Suprapubic skin (tissue), 4 donors: ENCODE measurements at places on chromosomes 6 and 20.
A peak's percentile ranks its signal among the peaks of the same experiment; 100 is the strongest.

- no peak for DNase-seq
Measured at GRCh38 chr6:151749341-151749740, 58.1 kb upstream of the ESR1 start.

DNA sequence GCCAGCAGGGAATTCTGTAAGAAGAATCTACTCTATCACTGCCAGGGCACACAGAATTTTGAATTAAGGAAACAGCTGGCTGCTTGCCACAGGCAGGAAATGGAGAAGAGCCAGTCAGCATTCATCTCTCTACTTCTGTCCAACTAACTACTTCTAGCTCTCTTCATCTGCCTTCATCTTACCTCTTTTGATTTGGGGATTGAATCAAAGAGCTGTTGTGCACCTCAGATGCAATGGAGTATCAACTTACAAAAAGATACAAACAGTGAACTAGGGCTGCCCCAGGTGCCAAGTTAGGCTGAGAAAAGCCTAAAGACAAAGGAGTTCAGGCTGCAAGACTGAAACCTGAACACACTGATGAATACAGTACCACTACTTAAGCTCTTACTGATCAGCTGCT lies 82.0 kb downstream of the PTPRK start:
- DNase-seq = no peak

DNA sequence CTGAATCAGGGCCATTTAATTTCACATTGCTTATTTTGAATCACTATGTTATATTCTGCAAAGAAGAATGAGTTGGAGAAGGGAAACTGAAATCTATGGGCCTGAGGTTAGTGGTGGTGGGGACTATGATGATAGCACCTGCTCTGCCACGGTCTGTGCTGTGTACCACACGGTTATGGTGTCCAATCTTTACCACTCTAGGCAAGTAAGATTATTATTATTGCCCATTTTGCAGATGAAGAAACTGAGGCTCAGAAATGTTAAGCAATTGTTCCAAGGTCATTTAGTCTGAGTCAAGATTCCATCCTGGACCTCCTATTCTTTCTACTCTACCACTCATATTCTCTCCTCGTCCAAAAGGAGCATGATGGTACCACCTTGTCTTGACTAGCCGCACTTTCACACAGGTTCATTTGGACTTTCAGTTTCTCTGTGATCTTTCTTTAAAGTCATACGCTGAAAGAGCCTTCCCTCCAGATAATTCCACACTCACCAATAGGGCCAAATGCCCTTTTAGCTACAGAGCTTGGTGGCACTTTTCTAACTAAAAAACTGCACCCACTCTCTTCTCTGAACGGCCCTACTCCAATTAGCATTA lies 56.2 kb downstream of the GFOD1 start:
- no peak for DNase-seq

DNA sequence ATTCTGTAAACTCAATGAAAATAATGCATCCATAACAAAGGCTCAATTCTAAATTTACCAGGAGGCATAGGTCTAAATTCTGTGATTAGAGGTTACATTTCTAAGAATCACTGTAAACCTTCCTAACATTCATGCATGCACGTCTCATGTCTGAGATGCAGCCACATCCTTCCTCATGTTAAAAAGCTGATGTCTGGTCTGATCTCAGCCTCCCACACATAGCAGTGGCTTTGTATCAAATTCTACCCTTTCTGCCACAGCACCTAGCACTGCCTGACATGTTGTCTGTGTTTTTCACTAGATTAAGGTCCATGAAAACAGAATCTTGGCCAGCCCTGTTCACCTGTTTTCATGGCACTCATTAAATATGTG lies 171.1 kb downstream of the WDR27 start:
- DNase-seq = no peak

DNA sequence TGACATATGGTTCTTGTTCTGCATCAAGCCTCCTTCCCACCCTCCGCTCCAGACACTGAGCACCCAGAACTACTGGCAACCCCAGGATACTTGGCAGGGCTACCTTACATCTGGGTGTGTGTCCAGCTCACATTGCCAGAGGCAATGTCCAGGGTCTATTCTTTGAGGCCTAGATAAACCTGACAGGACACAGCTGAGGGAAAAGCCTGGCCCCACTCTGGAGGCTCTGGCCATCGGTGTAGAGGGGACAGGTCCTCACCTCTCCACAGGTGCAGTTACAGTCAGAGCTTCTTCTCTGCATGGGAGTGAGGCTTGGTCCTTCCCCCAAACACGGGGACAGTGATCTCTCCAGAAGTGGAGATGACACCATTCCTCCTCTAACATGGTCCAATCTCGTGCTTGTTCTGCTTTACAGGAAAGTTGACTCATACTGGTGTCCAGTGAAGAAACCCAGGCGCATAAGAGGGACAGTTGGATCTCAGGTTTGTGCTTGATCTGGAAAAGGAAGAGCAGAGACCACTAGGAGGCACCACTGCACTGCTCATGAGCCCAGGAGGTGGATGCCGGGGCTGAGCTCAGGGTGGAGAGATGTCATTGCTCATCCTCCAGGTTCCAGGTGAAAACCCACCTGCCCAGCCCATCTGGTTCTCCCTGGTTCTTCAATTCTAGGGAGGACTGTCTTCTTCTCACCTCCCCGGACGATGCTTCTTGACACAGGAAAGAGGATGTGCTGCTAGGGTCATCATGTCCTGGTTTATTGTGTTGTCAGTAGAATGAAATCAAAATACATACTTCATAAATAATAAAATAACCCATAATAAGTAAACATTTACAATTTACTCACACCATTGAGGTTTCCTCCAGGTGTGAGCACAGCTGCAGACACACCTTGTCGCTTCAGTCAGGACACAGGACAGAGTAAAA lies 14.7 kb downstream of the HLA-F start:
- DNase-seq = no peak

- peak; percentile 84 for DNase-seq
Measured at GRCh38 chr6:157823001-157823527, at the start of gene SNX9. SNX9 (plus strand) TSS chr6:157823246; CDS start chr6:157823435, 189 bp downstream.

GRCh38 chr6:132456700-132457143 lies 55.4 kb upstream of the MOXD1 start:
- DNase-seq = no peak

DNA sequence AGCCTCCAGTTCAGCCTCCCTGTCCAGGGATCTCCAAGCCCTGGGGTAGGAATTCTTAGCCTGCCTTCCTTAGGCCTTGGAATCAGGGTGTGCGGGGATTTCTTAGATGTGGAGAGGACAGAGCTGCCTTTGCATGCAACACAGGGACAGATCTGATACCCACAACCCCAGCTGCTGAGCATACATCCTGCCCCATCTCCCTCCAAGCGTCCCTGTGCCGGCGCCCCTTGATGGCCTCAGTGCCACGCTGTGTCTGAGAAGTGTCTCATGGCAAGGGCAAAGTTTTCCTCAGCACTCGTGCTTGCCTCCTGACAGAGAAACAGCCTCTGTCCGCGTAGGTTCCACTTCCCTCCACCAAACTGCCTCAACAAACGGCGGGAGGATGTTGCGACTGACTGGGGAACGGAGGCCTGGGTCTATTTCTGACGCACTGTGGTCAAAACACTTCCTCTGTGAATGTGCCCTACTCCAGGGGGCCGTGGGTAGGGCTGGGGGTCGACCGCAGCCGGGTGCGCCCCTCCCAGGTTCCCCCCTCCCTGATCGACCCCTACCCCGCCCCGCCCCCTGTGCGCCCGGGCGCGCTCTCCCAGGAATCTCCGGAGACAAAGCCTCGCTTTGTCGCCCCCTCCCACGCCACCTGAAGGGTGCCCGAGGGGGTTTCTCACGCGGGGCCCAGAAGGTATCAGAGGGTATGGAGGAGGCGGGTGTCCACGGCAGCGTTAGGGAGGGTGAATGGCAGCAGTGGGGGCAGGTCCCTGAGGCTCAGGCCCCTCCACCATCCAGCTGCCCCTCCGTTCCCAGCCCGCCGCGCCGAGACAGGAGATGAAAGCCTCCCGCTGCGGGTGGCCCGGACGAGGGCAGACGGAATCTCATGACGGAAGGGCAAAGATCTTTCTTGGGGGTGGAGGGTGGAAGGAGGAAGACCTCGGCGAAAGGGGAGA lies 806 bp downstream of the MICAL1 start:
- DNase-seq = peak; percentile 84

- DNase-seq = no peak
Measured at GRCh38 chr6:132391391-132392269, 9.6 kb downstream of the MOXD1 start.

GRCh38 chr20:62760856-62761758 lies 35.2 kb upstream of the MRGBP start:
- DNase-seq = no peak

- no peak for DNase-seq
Measured at GRCh38 chr6:137926207-137926731, 59.2 kb downstream of the TNFAIP3 start.

DNA sequence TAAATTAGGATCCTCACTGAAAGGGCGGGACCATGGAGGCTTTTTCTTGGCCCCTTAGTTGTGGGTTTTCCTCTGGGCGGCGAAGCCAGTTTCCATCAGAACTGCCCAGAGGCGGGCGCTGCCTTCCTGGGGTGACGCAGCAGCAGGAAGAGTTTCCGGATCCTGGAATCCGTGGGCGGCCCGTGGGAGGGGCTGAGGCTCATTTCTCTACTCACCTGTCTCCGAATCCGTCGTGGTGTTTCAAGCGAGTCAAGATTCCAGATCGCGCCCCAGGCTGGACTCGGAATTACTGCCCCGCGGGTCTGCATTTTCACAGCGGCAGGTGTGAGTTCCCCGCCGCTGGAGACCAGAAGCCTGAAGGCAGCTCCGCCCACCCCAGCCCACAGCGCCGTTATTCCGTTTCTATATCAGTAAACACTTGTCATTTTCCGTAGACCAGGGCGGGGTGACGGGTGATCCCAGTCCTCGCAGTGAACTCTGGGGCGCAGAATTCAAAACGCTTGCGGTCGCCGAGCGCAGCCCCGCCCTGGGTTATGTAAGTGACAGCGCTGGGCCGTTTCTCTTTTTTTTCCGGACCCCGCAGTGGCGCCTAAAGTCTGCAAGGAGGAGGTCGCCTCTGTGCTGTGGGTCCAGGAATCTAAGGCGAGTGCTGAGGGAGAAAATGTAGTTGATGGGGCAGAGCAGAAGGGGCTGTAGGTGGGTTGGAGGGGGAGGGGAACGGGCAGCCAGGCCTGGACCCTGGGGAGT lies 27.2 kb upstream of the POU5F1 start:
- peak; percentile 97 for DNase-seq

GRCh38 chr6:410555-411395 lies 19.2 kb downstream of the IRF4 start:
- no peak for DNase-seq

DNA sequence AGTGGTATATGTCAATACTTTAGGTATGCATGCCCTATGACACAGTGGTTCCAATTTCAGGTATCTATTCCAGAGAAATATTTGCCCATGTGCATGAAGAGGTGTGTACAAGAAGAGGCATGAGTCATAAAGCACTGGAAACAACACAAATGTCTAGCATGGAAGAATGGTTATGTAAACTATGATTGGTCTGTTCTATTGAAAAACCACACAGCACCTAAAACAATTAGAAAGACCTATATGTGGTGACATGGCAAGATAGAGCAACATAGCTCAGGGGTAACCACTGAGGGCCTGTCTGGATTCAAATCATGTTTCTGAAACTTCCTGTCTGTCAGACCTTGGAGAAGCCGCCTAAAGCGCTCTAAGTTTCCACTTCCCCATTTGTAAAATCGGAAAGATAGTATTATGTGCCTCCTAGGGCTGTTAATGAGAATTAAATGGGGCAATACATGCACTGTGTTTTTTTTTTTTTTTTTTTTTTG lies 76.0 kb upstream of the SHLD1 start:
- no peak for DNase-seq

DNA sequence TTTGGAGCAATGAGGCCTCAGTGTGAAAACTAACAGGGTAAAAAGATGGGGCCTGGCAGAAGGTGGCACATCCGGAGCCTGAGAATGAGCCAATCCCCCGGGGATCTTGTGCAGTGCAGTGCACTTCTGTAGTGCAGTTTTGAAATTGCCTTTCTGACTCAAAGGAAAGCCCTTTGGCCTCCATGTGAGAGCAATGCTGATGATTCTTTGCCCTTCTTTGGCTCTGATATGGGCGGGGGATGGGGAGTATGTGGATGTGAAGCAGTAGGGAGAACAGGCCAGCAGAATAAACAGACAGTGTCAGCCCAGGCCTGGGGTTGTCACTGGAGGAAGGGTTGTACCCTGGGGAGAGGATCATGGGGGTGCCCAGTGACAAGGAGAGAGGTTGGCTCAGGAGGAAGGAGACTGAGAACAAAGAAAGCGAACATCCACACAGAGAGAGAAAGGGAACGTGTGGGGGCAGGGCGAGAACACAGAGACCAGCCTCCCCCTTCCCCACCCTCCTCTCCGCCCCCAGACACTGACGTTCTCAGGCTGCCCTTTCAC lies 351.2 kb downstream of the CDC5L start:
- no peak for DNase-seq
